Aorta (tissue), 5 donors: ENCODE measurements at places on chromosomes 2 and 18. TPM values are rescaled to one million over a fixed set of nuclear protein-coding genes. Genes with fewer than 3 reads are reported as not detected.

LDLRAD4 gene
- 112 TPM for total RNA-seq

FAM237A gene
- total RNA-seq: not detected

- no peak overlapping the region for H3K4me3 ChIP-seq
- DNase-seq: peak; percentile 32
- no peak overlapping the region for H3K27ac ChIP-seq
- no peaks in the 10 kb centered on the region for H3K27me3 ChIP-seq
- H3K4me1 ChIP-seq: no peaks in the 10 kb centered on the region
Observed at GRCh38 chr2:8510519-8510918, 171.3 kb upstream of the ID2 start.

GRCh38 chr2:144381716-144382115 is 138.2 kb downstream of the ZEB2 start:
- no peak for DNase-seq
- no peak overlapping the region for H3K27ac ChIP-seq
- H3K27me3 ChIP-seq: no peaks in the 10 kb centered on the region
- no peaks in the 10 kb centered on the region for H3K36me3 ChIP-seq
- peaks cover 2% of the 10 kb centered on the region for H3K4me1 ChIP-seq

DNA sequence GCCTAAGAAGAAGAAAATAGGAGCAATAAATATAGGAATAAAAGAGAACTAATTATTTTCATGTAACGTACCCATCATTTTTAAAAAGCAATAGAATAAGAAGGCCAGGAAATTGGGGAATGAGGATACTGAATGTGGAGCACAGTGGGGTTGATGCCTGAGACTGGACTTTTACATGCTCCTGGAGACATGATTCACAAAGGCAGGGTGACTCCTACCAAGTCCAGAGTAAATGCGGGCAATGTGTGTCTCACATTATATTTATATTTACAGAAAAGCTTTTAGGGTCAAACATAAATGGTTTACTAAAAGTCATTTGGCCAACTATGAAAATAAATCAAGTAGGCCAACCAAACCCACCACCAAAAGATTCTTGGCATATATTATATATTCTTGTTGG is 87.9 kb upstream of the COL5A2 start:
- no peak overlapping the region for H3K4me3 ChIP-seq
- H3K27ac ChIP-seq: no peak overlapping the region
- no peaks in the 10 kb centered on the region for H3K27me3 ChIP-seq
- no peak for DNase-seq
- H3K4me1 ChIP-seq: no peaks in the 10 kb centered on the region

NUP35 gene
- total RNA-seq: 17.0 TPM

GRCh38 chr2:109242210-109242653 is 113.2 kb downstream of the SH3RF3 start:
- peak overlapping the region; percentile 99 for H3K27ac ChIP-seq
- H3K36me3 ChIP-seq: no peaks in the 10 kb centered on the region
- H3K4me1 ChIP-seq: peaks cover 11% of the 10 kb centered on the region
- no peaks in the 10 kb centered on the region for H3K27me3 ChIP-seq

DNA sequence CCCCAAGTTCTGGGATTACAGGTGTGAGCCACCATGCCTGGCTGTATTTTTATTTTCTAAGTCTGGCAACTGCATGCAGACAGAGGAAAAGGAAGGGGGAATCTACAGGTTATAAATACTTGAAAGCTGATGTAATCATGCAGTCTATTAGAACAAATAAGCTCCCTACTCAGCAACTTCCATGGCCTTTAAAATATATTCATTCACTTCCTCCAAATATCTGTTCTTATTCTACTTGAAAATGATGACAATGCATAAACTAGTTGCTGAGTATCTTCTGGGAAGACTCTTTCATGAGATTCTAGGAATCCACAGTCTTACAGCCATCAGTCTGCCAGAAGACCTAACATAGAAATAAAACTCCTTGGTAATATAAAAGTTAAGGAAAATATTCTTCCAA is 66.9 kb upstream of the NCKAP5 start:
- H3K4me3 ChIP-seq: no peak overlapping the region
- no peak for DNase-seq
- H3K27ac ChIP-seq: no peak overlapping the region
- no peaks in the 10 kb centered on the region for H3K4me1 ChIP-seq

DNA sequence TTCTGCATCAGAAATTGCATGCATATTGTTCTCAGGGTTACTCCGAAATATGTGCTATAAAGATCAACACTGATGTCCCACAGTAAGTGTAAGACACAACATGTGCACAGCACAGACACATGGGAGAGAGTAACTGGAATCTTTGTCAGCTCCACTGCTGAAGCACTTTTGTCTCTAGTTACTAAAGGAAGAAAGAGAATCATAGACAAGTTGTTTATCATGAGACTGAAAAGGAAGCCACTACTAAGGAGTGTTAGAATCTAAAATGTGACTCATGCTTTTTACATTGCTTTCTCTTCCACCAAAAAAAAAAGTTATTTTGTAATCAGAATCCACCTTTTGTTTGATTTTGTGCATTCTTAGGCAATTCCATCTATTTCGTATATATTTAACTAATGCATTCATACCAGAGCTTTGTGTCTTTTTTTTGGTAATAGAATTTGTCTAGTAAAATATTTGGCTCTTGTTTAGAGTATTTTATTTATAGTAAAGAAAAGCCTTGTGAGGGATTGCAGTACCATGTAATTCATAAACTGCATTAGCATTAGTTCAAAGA is 502.4 kb downstream of the FBXO15 start:
- no peaks in the 10 kb centered on the region for H3K27me3 ChIP-seq
- no peaks in the 10 kb centered on the region for H3K36me3 ChIP-seq
- no peak for DNase-seq
- no peaks in the 10 kb centered on the region for H3K4me1 ChIP-seq
- H3K27ac ChIP-seq: no peak overlapping the region

DNA sequence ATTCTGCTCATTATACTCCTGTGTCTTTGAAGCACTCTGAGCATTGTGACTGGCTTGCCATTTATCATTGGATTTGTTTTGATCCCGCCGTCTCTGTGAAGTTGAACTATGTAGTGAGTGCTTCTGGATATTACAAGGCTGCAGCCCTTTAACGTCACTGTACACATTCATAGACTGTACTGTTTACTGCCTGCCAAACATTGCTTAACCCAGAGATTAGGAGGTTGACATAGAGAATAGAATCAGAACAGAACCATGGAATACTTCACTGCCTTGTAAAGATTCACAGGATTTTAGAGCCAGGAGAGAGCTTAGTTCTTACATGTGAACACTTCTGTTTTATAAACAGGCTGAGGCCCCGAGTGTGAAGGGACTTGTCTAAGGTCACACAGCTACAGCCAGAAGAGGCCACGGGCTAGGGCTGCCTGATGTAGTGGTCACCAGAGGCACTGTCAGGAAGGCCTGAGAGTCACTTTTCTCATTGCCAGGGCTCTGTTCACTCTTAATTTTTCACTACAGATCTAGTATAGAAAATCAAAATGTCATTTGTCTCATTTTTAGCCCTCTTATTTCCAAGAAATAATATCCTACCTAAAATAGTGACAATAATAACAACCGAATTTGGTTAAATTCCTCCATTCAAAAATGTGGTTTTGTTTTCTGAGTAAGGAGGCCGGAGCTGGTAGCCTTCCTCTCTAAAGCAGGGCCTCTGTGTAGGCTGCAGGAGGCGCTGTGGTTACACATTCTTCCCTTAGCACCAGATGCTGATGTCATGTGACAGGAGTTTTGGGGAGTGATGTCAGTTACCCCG is 87.9 kb downstream of the UGGT1 start:
- no peaks in the 10 kb centered on the region for H3K4me1 ChIP-seq
- DNase-seq: peak; percentile 74
- no peak overlapping the region for H3K4me3 ChIP-seq
- no peaks in the 10 kb centered on the region for H3K27me3 ChIP-seq
- H3K36me3 ChIP-seq: peaks cover 11% of the 10 kb centered on the region
- no peak overlapping the region for H3K27ac ChIP-seq

CNTNAP5 gene
- not detected for total RNA-seq

DNA sequence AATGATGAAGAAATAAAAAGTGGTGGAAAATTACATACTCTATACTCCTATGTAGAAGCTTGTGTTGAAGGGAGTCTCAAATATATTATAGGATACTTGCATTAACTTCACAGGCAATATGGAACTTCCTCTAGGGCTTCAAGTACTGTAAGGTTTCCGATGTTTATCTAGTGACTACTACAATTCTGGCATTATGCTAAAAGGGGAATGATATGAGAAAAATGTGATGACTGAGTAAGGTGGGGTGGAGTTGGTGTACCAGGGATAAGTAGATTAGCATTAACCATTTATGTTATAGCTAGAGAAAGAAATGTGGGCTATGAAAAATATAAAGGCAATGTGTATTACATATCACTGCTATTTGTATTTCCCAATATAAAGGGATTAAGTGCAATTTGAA is 229.5 kb downstream of the DCC start:
- no peaks in the 10 kb centered on the region for H3K36me3 ChIP-seq
- no peaks in the 10 kb centered on the region for H3K27me3 ChIP-seq
- no peak overlapping the region for H3K4me3 ChIP-seq
- DNase-seq: no peak
- no peak overlapping the region for H3K27ac ChIP-seq

DNA sequence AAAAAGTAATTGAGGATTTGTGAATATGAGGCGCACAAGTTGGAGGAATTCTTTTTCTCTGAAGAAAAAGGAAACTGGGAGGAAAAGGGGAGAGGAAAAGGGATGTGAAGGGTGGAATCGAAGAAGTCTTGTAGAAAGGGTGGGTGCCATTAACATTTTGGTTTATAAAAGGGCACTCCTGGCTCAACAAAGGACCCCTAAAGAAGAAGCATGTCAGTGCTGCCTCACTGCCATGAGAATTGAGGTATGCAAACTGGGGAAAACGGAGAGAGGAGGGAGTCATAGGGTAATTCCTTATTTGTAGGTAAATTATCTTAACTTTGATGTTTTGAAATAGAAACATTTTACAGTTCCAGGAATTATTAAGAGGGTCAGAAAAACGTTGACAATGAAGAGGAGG is 207.2 kb downstream of the NAPG start:
- no peaks in the 10 kb centered on the region for H3K4me1 ChIP-seq
- H3K27me3 ChIP-seq: no peaks in the 10 kb centered on the region
- no peak overlapping the region for H3K27ac ChIP-seq
- H3K36me3 ChIP-seq: no peaks in the 10 kb centered on the region
- no peak overlapping the region for H3K4me3 ChIP-seq

GRCh38 chr18:11119959-11120587 is 29.3 kb downstream of the PIEZO2 start:
- H3K36me3 ChIP-seq: no peaks in the 10 kb centered on the region
- H3K4me3 ChIP-seq: no peak overlapping the region
- no peaks in the 10 kb centered on the region for H3K4me1 ChIP-seq
- no peaks in the 10 kb centered on the region for H3K27me3 ChIP-seq
- no peak overlapping the region for H3K27ac ChIP-seq
- DNase-seq: no peak

DNA sequence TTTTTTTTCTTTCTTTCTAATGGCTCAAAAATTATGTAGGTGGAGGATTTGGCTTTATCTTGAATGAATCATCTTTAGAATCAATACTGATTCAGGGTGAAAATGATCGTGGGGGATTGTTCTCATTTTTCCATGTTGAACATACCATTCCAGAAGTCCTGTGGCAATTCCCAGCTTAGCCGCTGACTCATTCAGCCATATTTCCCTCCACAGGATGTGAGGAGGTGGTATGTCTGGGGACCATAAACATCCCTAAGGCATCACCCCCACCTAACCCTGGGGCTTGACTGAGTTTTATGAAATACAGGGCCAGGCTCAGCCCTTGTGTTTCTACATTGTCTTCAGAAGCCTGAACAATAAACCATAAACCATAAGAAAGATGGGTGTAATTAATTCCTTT is 92.7 kb upstream of the FN1 start:
- no peaks in the 10 kb centered on the region for H3K36me3 ChIP-seq
- peak overlapping the region; percentile 97 for H3K27ac ChIP-seq
- H3K4me3 ChIP-seq: no peak overlapping the region
- peaks cover 3% of the 10 kb centered on the region for H3K4me1 ChIP-seq

DNA sequence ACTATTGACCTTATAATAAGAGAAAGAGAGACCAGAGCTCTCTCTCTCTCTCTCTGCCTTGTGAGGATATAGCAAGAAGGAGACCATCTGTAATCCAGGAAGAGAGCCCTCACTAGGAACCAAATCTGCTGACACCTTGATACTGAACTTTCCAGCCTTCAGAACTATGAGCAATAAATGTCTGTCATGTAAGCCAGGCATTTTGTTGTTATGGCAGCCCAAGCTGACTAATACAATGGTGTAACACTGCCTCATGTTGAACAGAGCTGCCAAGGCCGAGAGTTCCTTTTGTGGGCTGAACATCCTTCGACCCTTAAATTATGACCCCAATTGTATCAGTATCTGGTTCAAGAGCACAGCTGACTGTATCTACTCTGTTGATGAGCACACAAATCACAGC is 108.0 kb downstream of the LRRC30 start:
- H3K4me3 ChIP-seq: no peak overlapping the region
- no peaks in the 10 kb centered on the region for H3K36me3 ChIP-seq
- no peaks in the 10 kb centered on the region for H3K27me3 ChIP-seq
- DNase-seq: no peak
- no peak overlapping the region for H3K27ac ChIP-seq
- H3K4me1 ChIP-seq: no peaks in the 10 kb centered on the region
